ENCODE measurements at places on chromosomes 3 and 15.
A peak's percentile ranks its signal among the peaks of the same experiment; 100 is the strongest.

- no peak for DNase-seq
Observed at GRCh38 chr3:54171509-54171908, 49.2 kb downstream of the CACNA2D3 start.

DNA sequence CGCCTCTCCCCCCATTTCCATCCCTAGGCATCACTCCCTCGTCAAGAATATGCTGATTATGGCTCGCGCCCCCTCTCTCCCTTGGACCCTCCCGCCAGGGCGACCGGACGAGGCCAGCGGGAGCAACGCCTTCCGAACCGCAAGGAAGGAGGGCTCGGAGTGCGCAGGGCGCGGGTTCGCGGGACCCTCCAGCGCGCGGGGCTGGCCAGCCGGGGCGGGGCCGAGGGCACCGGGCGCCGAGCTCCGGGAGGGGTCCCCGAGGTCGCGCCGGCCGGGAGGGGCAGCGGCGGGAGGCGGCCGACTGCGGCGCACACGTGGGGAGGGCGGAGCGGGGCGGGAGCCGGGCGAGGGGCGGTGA is 483 bp downstream of the EHD4 start:
- peak; percentile 37 for DNase-seq

DNA sequence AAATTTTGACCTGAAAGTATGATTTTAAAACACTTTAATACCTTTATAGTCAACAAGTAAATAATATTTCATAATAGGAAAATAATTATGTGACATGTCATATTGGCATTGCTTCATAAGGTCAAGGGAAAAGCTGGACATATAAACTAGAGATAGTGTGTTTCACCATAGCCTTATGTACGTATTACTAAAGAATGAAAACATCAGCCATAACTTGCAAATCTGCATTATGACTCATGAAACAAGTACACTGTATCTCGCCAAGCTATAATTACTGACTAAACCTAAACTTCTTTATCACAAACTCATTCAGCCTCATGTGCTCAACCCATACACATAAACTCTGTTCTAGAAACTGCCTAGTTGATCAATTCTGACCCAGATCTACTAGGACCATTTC is 950.1 kb downstream of the FHIT start:
- DNase-seq: peak; percentile 8

- DNase-seq: no peak
Observed at GRCh38 chr3:98713984-98714383, 49.2 kb upstream of the ST3GAL6 start.
